ENCODE measurements at places on chromosomes 3 and 15.

DNA sequence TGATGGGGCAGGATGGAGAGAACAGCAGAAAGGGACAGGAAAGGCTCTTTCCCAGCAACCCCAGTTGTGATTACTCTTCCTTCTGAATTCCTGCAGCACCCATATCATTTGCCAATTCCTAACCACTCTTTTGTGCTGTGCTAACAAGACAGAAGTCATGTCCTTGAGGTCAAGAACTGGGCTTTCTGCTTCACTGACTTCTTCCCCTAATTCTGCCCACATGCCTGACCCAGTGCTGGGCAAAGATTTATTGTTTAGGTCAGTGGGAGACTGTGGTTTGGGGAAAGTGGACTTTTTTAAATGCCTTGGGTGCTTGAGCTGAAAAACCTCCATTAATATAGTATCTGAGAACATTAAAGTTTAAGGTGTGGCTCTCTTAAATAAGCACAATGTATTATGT, 4.2 kb upstream of the EFCAB12 start:
- no peak for DNase-seq

DNA sequence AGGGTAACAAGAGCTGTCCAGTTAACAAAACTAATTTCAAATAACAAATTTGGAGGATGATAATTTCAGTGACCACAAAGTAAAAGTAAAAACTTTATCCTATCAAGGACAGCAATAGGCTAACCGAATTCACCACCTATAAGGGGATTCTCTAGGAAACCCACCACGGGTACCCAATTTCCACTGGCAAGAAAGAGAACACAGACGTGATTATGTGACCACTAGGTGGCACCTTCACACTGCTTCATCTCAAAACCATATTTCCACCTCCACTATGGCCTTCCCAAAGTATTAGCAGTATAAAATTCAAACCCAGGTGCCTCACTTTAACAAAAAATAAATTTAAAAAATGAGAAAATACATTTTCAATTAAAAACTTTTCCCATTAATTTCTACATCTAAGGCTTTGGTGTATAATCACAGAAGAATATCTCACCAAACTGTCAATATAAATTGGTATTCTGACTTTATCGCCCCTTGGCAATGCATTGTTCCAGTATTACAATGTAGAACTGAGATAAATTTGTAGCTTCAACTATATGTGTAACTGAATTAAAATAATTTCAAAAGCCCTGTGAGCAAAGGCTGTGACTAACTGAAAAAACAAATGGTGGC, 96.5 kb downstream of the FSIP1 start:
- DNase-seq: peak; percentile 56

DNA sequence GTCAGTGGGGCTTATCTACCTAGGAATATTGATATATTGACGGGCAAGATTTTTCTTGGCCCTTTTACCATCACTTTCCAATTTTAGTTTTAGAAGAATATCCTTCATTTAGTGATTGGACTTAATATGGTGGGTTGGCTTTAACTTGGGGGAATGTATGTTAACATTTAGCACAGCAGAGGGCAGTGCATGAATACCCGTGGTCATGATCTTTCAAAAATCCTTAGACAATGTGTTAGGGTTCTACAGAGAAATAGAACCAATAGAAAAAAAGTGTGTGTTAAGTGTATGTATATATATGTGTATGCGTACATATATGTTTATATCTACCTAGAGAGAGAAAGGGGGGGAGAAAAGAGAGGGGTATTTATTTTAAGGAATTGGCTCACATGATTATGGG, 36.9 kb downstream of the GPR171 start:
- no peak for DNase-seq

- no peak for DNase-seq
Measured at GRCh38 chr15:70412794-70413193, 315.1 kb upstream of the TLE3 start.

- no peak for DNase-seq
Measured at GRCh38 chr3:117405359-117405758, 695.8 kb downstream of the TUSC7 start.

GRCh38 chr15:57035664-57036063, 117.2 kb downstream of the TCF12 start:
- no peak for DNase-seq

- DNase-seq: no peak
Measured at GRCh38 chr15:48800811-48801455, 9.9 kb downstream of the CEP152 start.

DNA sequence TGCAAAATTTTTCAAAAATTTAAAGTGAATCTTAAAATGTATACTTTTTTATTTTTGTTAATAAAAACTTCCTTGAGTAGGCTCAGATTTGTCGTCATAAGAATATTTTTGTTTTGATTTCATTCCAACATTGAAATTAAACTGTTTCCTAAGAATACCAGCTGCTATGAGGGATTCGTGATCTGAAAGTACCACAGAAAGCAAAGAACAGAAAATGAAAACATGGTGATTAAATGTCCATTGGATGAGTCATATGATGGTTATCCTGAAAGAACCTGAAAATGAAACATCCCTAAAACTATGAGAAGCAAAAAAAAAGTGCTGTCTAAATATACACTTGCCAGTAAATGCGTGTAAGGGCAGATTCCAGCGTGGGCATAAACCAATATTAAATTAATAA, 143.8 kb downstream of the GMNC start:
- DNase-seq: peak; percentile 71
